ENCODE measurements at places on chromosomes 3 and 15.

DNA sequence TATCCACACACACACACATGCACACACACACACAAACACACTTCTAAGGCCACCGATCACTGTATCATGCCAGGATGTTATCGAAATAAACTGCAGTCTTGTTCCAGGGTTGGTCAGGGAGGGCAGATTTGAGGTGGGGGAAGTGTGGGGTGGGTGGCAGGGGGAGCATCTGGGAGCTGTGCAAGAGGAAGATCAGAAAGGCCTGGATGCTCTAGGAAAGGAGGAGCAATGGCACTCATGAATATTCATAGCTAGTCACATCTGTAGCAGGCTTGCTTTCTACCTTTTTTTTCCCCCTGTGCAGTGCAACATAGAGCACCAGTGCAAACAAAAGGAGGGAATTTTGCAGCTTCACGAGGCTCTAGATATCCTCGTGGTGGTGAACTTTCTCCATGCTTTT is 84.9 kb downstream of the MEIS2 start:
- DNase-seq = no peak

GRCh38 chr15:66100761-66101160 is 152.8 kb downstream of the MEGF11 start:
- DNase-seq = no peak

GRCh38 chr3:195809796-195810454 is 1.8 kb downstream of the MUC4 start:
- DNase-seq = no peak

GRCh38 chr15:90948506-90948905 is 6.2 kb upstream of the RCCD1 start:
- no peak for DNase-seq

GRCh38 chr15:71538181-71538580 is 272.2 kb upstream of the NR2E3 start:
- DNase-seq = no peak

DNA sequence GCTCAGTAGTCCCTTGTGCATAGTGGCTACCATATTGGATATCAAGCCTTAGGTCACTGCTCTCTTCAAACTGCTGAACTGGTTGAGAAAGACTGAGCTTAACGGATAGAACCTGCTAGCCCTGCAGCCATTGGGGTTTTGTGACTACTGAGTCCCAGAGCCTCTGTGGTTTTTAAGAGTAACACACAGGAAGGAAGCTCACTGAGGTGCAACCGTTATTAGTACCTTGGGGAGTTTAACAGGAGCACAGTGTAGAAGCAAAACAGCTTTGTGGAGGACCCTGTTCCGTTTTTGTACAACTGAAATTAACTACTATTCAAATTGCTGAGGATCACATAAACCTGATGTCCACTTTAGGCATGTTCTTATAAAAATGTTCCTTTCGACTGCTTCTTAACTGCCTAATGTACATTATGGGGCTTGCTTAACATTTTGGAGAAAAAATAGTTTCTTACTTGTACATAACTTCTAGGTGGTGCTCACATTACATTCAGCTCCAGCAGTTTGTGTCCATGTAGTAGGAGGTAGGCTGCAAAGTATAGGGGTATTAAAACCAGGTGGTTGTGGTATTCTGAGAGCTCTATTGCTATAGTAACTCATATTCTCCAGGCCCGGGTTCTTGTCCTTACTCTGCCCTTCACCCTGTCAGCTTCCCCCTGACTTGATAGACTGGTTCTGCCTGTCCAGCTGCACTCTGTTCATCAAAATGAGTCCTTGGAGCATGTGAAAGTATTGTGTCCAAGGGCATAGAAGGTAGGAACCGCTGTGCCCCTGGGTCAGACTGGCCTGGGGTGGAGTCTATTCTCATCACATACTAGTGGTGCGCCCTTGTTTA is 17.3 kb downstream of the PXK start:
- no peak for DNase-seq

DNA sequence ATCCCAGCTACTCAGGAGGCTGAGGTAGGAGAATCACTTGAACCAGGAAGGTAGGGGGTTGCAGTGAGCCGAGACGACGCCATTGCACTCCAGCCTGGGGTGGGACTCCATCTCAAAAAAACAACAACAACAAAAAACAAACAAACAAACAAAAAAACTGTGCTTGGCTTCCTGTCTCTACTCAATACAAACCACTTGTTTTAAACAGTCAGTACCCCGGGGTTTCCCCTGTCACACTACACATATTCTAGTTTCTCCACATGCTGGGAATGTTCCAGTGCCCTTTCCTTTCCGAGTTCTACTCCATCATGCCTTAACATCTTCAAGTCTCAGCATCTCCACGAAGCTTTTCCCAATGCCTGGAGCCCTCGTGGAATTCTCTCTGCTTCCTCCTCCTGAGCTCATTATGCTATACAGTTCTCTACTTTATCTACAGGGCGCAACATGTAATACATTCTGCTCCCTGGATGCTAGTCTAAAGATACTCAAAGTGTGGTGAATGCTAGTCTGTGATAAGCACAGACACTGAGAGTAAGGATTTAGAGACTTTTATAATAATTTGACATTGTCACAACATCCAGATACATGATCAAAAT is 7.8 kb downstream of the EMC3 start:
- no peak for DNase-seq

- DNase-seq = no peak
Observed at GRCh38 chr3:68121287-68121686, 466.9 kb upstream of the SUCLG2 start.

DNA sequence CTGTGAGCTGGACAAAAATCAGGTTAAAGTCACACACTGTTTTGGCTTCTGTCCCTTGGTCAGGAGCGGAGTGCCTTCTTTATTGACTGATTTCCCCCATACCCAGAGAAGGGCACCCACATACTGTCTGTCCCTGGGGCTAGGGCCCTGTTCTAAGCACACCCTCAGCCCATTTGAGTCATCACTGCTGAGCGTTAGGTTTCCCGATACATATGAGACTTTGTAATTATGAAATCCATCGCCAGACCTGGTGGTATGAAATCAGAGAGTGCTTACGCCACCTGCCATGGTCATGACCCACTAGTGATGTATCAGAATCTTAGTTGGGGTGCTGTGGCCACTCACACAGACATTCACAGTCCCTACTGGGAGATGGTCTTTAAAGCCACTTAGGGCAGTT is 96.8 kb downstream of the CHDH start:
- DNase-seq = no peak

DNA sequence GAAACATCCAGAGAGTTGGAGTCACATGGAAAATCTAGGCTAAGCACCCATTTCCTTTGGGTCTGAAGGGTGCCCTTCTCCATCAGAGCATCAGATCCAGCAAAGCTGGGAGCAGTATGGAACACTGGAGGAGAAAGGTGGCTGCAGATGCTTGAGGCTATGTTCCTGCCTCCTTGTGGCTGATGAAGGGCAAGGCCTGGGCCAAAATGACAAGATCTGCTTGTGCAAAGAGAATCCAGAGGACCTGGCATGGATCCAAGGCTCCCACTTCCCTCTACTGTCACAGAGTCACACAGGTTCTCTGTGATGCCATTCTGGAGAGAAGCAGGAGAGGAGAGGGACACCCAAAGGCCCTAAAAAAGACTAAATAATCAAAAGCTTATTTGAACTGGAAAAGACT is 9.2 kb upstream of the ATP8B4 start:
- DNase-seq = peak; percentile 51

DNA sequence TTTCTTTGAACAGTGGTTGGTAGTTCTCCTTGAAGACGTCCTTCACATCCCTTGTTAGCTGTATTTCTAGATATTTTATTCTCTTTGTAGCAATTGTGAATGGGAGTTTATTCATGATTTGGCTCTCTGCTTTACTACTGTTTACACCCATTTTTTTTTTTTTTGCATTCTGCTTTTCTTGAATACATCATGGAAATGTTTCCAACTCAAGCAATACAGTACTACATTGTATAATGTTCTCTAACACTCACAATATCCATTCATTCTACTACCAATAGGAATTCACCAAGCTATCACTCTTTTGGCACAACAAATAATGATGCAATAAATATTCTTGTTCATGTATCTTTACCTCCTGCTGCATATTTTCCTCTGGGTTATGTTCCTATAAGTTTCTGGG is 801.7 kb downstream of the NTRK3 start:
- no peak for DNase-seq

All from omental fat pad (tissue), 4 donors.